NCI-H345 (cell line): ENCODE measurements at places on chromosomes 12 and 14.

- DNase-seq, result no peak
Observed at GRCh38 chr14:104357689-104358527, 219.5 kb downstream of the KIF26A start.

DNA sequence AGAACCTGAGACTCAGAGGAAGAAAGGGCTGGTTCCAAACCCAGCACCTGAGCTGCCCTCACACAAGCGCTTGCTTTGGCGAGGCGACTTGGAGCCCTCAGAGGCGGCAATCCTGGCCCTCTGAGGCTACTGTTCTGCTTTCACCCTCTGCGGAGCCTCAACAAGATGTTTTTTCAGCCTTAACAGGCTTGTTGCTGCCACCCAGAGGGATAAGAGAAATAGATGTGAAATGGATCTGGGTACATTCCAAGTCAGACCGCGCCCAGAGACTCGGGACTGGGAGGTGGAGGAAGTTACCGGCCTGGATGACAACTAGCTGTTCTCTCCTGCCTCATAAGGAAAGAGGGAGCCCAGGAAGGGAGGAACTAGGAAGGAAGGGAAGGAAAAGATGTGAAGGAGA is 89.6 kb downstream of the TTC7B start:
- DNase-seq, result no peak

DNA sequence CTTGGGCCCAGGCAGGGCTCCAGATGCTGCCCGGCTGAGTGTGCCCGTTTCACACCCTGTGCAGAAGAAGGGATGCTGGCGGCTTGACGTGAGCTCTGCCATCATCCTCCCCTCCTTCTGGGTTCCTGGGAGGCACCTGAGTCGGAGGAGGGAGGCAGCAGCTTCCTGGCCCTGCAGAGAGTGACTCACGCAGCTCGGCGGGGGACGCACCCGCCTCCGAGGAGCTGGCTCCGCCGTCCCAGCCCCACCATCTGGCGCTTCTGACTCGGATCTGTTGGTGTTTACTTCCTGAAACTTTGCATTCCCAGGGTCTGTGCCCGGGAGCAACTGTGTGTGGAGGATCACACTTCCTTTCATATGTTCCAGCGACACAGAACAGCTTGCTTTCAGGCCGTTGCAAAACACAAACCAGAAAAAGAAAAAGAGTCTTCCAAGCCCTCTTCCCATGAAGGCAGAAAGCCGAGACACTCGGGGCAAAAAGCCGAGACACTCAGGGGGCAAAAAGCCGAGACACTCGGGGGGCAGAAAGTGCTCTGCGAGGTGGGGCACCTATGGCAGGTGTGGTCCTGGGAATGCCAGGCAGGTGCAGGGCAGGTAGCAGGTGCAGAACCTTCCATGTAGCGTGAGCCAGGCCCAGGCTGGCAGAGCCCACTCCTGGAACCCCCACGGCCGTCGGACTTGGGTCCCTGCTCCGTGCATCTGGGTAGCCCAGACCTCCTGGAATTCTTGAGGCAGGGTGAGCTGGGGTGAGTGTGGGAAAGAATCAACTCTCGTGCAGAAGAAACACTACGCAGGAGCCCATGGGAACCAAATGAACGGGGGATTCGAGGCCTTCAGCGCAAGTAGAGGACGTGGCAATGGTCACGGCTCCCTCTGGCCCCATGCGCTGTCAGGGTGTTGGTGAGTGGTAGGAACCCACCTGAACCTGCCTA is 27.6 kb upstream of the GALNT9 start:
- DNase-seq, result no peak

DNA sequence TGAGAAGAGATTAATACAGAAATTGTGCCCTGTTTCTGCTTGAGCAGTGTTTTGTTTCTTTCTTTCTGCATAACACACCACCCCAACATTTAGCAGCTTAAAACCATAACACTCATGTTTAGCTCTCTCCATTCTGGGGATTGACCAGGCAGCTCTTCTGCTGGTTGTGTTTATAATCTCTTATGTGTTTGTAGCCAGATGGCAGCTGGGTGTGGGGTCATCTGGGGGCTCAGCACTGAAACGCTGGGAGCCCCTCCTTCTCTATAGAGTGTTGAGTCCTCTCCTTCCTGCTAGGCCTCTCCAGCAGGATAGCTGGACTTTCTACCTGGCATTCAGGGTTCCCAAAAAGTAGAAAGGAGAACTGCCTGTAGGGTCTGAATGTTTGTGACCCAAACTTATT is 270.6 kb downstream of the TTC8 start:
- DNase-seq, result no peak

DNA sequence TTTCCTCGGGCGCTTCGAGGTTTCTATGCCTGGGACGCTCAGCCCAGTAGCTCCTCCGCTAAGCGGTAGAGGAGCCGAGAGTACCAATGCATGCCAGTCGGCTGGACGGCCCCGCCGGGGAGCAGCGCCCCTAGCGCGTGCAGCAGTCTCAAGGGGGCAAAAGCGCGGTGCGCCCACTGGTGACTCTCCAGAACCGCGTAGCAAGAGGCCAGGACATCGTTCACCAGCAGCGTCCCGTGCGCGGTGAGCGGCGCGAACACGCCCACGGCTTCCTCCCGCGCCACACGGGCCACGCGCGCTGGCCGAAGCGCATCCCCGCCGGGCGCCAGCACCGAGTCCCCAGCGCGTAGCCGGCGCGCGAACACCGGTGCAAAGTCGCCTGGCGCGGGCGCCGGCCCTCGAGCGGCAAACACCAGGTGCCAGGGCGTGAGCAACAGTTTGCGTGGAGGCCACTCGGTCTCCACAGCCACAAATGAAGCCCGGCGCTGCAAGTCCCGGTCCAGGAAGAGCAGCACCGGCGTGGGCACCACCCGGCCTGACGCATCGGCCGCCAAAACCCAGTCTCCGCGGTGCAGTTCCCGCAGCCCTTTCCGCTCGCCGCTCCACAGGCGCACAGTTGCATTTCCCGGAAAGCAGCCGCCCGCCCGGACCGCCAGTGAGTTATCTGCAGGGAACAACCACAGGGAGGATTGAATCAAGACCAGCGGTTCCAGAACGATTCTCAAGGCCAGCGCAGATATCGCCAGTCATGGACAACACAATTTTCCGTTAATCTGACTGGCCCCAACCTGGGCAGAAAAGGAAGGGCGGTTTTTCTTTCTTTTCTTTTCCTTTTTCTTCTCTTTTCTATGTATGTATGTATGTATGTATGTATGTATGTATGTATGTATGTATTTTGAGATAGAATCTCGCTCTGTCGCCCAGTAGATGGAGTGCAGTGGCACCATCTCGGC is 4.5 kb downstream of the DHH start:
- DNase-seq, result no peak

GRCh38 chr14:99147366-99147740 is 124.6 kb downstream of the BCL11B start:
- no peak for DNase-seq

- no peak for DNase-seq
Observed at GRCh38 chr12:99370421-99371138, 277.0 kb upstream of the GARIN6 start.

- peak; percentile 39 for DNase-seq
Observed at GRCh38 chr12:15819644-15820437, 30.7 kb upstream of the EPS8 start.

DNA sequence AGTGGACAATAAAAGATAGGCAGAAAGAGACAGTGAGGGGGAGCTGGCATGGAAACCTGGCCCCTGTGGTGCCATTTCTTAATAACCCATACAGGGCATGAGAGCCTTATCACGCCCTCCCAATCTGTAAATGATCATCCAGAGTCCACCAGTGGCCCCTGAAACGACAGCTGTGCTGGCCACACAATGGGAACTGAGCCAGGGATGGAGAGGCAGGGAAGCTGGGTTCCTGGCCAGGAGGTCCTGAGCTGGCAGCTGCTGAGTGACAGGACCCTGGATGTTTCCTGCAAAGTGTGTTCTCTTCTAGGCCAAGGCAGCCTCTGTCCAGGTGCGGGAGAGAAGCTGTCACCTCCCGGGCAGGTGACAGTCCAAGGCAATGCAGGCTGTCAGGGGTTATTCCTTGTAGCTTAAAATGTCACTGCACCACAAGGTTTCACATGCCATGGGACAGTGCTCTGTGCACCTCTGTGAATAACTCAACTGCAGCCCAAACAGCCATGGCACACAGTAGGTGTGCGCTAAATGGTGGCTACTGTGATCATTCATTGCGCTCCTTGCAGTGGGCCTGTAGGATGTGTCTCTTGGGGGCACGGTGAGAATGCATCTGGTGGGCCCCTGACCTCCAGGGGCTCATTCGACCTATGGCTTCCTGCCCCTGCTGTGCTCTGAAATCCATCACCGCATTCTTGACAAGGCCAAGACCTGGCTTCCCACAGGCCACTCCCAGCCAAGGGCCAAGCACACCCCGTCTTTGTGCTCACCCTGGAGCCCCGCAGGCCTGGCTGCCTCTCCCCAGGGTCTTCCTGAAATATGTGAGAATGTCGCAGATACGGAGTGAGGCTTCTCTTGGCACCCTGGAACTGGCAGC is 46.3 kb upstream of the BCL11B start:
- DNase-seq, result no peak

- DNase-seq, result no peak
Observed at GRCh38 chr14:100715803-100716202, 10.9 kb upstream of the DLK1 start.

GRCh38 chr12:130013771-130014484 is 110.1 kb upstream of the TMEM132D start:
- DNase-seq, result peak; percentile 84

- no peak for DNase-seq
Observed at GRCh38 chr12:109110988-109111495, 5.3 kb upstream of the ACACB start.

DNA sequence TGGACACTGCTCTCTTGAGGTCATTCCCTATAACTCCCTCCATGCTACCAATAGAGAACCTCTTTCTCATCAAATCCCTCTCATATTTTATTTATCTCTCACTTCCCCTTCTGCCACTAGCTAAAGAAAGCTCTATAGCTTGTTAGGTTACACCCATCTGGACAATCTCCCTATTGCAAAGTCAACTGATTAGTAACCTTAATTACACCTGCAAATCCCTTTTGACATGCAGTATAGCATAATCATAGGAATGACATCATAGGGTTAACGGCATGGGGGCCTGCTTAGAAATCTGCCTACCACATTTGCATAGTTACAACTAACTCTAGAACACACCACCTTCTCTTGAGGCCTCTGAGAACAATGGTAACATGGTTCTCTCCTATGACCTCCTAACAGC is 181.2 kb downstream of the EMP1 start:
- DNase-seq, result no peak

DNA sequence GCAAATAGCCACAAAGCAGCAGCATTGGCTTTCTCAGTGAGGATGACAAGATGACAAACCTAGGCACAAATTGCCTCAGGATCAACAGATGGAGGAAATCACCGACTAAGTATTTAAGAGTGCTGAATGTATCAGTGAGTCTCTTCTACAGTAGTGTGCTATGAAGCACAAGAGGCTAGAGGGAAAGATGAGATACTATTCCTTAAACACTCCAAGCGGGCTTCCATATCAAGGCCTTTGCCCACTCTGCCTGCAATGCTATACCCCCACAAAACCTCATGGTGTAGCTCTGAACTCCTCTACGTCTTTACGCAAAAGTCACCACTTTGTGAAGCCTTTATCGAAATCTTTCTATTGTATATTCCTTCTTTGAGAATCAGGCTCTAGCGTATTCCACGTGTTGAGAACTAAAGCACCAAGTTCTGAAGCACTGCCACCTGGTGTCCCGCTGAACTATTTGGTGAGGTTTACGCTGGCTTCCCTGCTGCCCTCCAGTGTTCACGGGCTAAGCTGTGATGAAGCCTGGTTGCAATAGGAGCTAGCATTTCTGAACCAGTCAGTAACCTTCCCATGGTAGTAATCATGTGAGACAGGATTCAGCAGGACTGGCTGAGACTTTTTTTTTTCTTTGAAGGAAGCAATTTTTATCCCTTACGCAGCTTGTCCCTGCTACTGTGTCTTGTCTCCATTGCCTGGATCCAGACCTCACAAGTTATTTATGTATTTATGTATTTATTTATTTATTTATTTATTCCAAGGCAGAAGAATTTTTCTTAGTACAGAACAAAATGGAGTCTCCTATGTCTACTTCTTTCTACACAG is 426.5 kb upstream of the OR4E1 start:
- no peak for DNase-seq

DNA sequence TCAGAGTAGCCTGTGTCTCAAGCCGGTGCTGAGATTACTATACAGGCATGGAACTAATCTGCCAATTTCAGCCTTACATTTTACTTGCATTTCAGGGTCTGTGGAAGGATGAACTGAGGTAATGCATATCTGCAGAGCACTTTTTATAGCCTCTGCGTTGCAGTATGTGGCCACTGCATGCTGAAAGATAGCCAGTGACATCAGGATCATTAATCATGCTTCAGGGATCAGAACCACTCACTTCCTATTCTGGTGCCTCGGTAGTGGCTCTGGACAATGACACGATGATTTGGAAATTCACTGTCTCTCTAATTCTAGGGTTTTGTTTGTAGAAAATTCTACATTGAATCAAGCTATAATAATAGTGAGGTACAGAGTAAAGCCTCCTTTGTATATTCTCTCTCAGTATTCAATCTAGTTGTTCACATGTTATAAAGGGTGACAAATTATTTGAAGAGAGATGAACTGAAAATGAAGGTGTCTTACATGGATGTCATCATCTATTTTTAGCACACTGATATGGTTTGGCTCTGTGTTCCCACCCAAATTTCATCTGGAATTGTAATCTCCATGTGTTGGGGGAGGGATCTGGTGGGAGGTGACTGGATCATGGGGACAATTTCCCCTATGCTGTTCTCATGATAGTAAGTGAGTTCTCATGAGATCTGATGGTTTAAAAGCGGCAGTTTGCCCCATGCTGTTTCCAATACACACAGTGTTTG is 554.3 kb upstream of the MIS18BP1 start:
- DNase-seq, result no peak

DNA sequence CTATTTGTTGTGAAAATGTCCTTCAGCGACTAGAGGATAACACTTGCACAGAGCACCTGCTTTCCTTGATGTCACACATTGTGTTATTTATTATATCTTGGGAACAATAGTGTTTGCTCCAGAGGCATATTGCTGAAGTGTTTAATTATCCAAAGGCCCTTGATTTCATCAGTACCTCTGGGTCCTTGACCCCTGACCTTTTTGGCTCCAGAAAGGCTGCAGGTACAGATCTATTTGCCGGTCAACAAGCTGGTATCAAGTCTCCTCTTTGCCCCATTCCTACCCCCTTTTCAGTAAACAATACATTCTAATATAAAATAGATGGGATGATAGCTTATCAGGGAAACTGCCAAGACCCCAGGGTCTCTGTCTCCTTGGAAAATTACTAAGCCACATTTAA is 206.8 kb downstream of the DACT1 start:
- no peak for DNase-seq

DNA sequence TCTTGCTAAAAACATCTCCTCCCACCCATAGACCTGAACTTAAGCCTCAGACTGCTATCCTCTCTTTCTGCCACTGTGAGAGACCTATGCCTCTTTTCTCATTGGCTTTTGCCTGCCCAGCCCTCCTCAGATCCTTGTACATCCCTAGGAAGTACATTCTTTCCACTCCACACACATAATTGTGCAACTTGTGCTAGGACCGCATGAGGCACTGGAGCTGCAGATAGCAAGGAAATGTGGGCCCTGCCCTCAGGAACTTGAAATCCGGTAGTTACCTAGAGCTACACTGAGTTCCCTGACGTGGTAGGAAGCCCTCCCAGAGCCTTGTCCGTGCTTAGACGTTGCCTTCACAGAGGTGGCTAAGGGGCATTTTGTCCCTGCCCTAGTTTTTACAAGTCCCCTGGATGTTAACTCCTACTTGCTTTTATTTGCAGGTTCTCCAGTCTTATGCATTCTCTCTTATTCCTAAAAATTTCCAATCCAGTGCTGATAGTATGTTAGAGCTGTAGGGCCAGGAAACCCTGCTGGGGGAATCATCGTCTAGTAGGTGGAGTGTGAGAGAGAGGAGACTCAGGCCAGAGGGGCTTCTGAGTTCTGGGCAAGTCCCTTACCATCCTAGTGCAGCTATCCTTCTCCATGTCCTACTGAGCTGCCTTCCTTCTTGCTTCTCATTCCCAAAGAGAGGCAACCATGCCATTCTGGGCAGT is 41.3 kb downstream of the NTF3 start:
- no peak for DNase-seq
